ENCODE measurements at places on chromosomes 2 and 18.

- no peak for DNase-seq
These were observed 57.5 kb upstream of the MSTN start for GRCh38 chr2:190119923-190120590.

DNA sequence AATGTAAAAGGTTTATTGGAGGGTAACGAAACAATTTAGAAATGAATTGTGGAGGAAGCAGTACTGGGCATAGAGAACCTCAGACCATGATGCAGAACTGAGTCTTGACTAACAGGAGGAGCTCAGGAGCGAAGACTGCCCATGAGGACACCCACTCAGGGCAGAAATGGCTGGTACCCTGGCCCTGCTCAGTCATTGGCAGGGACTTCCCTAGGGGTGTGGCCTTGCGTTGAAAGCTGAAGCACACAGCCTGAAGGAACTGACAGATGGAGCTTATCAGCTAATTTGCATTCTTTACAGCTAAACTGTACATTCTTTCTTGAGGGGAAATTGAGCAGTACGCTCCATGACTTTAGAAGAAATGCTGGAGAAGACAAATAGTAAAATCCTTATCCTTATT is 57.1 kb downstream of the PDK1 start:
- DNase-seq: no peak

- DNase-seq: no peak
These were observed 5.2 kb downstream of the CD207 start for GRCh38 chr2:70830366-70830765.

GRCh38 chr2:160652236-160652635 is 158.6 kb upstream of the RBMS1 start:
- DNase-seq: no peak

DNA sequence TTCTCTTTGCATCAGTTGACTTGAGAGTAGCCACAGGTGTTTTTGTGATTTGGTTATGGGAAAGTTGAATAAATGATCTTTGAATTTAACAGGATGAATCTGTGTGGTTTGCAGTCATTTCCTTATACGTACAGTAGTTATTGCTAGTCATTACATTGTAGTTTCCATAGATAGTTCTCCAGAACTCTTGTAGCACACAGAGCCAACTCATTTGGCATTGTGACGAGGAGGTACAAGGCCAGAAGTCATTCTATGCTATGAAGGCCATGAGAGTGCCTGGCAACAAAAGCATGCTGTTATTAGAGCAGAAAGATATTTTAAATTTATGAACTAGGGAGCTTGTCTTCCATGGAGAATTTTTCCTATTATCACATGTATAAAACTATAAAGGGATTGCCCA is 973.0 kb upstream of the CHAC2 start:
- no peak for DNase-seq

DNA sequence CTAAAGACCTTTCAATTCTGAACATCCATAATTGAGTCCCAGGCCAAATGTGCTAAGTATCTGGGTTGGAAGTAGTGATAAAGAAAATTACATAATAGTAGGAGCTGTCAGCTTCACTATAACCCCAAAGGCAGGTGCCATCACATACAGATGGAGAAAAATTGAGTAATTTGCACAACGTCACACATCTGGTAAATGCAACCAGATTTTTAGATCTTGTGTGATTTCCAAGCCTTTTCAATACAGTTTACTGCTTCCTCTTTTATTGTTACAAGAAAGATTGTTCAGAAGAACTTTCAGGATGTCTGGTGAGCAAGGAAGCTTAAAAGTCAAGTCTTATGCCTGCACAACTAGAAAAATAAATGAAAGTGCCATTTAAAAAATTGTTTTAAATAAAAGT is 62.3 kb downstream of the UBE2E3 start:
- DNase-seq: no peak

- DNase-seq: no peak
These were observed 19.4 kb upstream of the ZSWIM2 start for GRCh38 chr2:186868344-186868743.

Data from stimulated activated CD8-positive, alpha-beta memory T cell treated with anti-CD3 and anti-CD28 coated beads, Interleukin-15, amount 100 ng/mL, for 24 hours (primary cell).